Adrenal gland (tissue), 19 donors: ENCODE measurements at places on chromosomes 6 and 20. TPM values are rescaled to one million over a fixed set of nuclear protein-coding genes. Genes with fewer than 3 reads are reported as not detected.

FOXO3 gene
- total RNA-seq: 9.2 TPM

DNAH8 gene
- total RNA-seq: not detected

OR5V1 gene
- not detected for total RNA-seq

- no peak within 1 kb of the TSS for H3K27ac ChIP-seq
- H3K27me3 ChIP-seq: peaks cover 18% of the 10 kb centered on the region
- H3K4me1 ChIP-seq: peaks cover 17% of the 10 kb centered on the region
- H3K36me3 ChIP-seq: no peaks in the 10 kb centered on the region
Measured at GRCh38 chr6:127518710-127519468, at the start of gene MTCL3. TSS of gene MTCL3 (minus strand) at chr6:127519335.

DNA sequence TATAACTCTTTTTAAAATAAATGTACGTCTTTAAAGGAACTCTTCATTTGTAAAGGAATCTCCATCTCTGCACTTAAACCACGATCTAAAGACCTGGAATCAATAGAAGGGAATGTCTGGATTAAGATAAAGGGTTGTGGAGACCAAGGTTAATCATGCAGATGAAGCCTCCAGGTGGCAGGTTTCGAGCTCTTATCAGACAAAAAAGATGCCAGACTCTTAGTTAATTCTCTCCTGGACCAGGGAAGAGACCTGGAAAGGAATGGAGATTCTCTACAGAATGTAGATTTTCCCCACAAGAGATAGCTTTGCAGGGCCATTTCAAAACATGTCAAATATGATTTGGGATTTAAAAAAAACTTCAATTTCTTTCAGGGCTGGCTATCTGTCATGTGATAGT, 71.5 kb upstream of the SSTR4 start:
- DNase-seq: no peak
- no peaks in the 10 kb centered on the region for H3K36me3 ChIP-seq
- no peak overlapping the region for H3K27ac ChIP-seq
- H3K27me3 ChIP-seq: peaks cover 11% of the 10 kb centered on the region

GRCh38 chr6:16403831-16404230, 165.4 kb downstream of the GMPR start:
- no peak overlapping the region for H3K4me3 ChIP-seq
- no peaks in the 10 kb centered on the region for H3K36me3 ChIP-seq
- no peaks in the 10 kb centered on the region for H3K4me1 ChIP-seq
- no peak for DNase-seq
- no peaks in the 10 kb centered on the region for H3K27me3 ChIP-seq
